ENCODE measurements at places on chromosomes 2 and 18. TPM values are rescaled to one million over a fixed set of nuclear protein-coding genes. Genes with fewer than 3 reads are reported as not detected.

RAB27B gene
- 17.4 TPM for total RNA-seq

CRYBA2 gene
- not detected for total RNA-seq

PIEZO2 gene
- 11.0 TPM for total RNA-seq

NTSR2 gene
- 1.7 TPM for total RNA-seq

EPHA4 gene
- total RNA-seq, result 84.7 TPM

DLX2 gene
- total RNA-seq, result not detected

ANKRD30BL gene
- 33.8 TPM for total RNA-seq
